ENCODE measurements at places on chromosomes 2 and 18. TPM values are rescaled to one million over a fixed set of nuclear protein-coding genes. Genes with fewer than 3 reads are reported as not detected.

Gene UGT1A4
- not detected for total RNA-seq

Gene REEP1
- total RNA-seq = 0.15 TPM

Gene EMILIN1
- total RNA-seq = 366 TPM

Gene ANKRD30BL
- not detected for total RNA-seq

Gene TMEM247
- total RNA-seq = not detected

Gene PTH2R
- not detected for total RNA-seq

Gene PIEZO2
- total RNA-seq = 3.0 TPM

Gene IL1RL2
- total RNA-seq = 2.3 TPM

Gene ANKRD53
- total RNA-seq = 0.83 TPM

All from smooth muscle cell of trachea (primary cell).